ENCODE measurements at places on chromosomes 1 and 21. TPM values are rescaled to one million over a fixed set of nuclear protein-coding genes. Genes with fewer than 3 reads are reported as not detected.

GRCh38 chr1:32754317-32755097, 51.9 kb upstream of the SYNC start:
- DNase-seq: no peak

DNA sequence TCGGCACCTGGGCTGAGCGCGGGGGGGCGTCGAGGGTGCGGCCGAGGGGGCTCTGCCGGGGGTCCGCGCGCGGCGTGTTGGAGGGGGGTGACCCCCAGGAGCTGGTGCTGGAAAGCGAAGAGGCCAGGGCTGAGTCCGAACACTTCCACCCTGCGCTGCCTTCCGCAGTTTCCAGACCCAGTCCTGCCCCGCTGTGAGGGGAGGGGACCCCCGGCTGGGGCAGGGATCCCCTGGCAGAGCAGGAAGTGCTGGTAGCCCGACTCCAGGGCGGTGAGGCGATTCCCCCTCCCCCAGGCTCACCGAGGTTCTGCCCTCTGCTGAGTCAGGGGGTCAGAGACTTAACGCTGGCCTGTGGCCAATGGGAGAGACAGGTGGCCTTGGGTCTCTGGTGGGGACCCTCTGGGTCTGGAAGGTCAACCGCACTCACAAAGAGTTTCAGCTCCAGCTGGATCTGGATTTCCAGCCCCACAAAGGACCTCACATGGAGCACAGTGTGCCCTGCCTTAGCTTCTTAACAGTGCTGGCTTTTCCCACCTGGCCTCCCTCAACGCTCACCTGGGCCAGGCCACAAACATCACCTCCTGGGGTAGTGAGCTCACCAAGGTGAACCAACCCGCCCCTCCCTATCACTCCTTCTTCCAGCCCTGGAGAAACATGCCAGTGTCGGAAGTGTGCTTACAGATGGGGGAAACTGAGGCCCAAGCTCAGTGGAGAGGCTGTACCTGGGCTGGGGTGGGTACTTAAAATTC, 39.8 kb upstream of the SYNC start:
- DNase-seq: no peak

- no peak for DNase-seq
These were observed 1.7 kb downstream of the PLEKHG5 start for GRCh38 chr1:6489799-6490180.

- no peak for DNase-seq
These were observed 205.0 kb downstream of the HMCN1 start for GRCh38 chr1:185939142-185939541.

- no peak for DNase-seq
These were observed 123.8 kb upstream of the TMEM51 start for GRCh38 chr1:15029786-15030185.

GRCh38 chr1:80170811-80171485, 1164.4 kb upstream of the ADGRL4 start:
- no peak for DNase-seq

The BARHL2 gene
- not detected for total RNA-seq

- no peak for DNase-seq
These were observed 17.4 kb upstream of the LRIG2 start for GRCh38 chr1:113055570-113055969.

The RGS13 gene
- total RNA-seq: not detected

- DNase-seq: no peak
These were observed 85.4 kb downstream of the COLGALT2 start for GRCh38 chr1:183952101-183952500.

DNA sequence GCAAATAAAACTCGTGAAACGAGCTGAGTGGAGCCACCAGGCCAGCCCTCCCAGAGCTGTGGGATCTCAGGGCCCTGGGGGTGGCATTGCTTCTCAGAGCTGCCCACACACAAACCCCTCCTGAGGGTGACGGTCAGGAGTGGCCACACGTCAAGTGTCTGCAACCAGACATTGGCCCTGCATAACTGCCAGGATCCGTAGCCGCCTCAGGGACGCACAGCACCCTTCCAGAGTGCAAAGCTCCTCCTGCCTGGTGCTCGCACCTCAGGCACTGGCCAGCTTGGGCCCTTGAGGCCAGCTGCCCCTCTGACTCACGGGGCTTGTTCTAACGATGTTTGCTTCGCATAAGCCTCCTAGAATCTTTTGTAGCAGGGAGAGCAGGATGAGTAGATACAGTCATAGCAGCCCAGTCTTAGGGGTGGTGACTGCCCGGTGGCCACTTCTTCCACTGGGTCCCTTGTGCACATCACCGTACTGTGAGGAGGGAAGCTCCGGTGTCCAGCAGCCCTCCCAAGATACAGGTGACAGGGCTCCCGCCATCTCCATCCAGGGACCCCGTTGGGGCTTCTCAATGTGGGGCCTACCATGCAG, 5.0 kb downstream of the WNT3A start:
- DNase-seq: no peak

GRCh38 chr1:53766831-53767405, 28.0 kb upstream of the GLIS1 start:
- peak; percentile 36 for DNase-seq

The KIF2C gene
- 4.7 TPM for total RNA-seq

- DNase-seq: peak; percentile 14
These were observed 34.7 kb downstream of the B3GALT5 start for GRCh38 chr21:39647476-39647875.

- no peak for DNase-seq
These were observed 29.9 kb upstream of the TMEM61 start for GRCh38 chr1:54950369-54951163.

GRCh38 chr1:30403061-30403645, 320.2 kb downstream of the MATN1 start:
- DNase-seq: no peak

GRCh38 chr21:31287201-31287600, 56.9 kb downstream of the TIAM1 start:
- DNase-seq: no peak

The NGF gene
- total RNA-seq: not detected

The OR2T29 gene
- total RNA-seq: not detected

- no peak for DNase-seq
These were observed 18.8 kb upstream of the SELP start for GRCh38 chr1:169648709-169649108.

The OR2M3 gene
- not detected for total RNA-seq

The DDAH1 gene
- total RNA-seq: 55.1 TPM

- no peak for DNase-seq
These were observed 24.9 kb downstream of the SYT11 start for GRCh38 chr1:155884031-155884960.

DNA sequence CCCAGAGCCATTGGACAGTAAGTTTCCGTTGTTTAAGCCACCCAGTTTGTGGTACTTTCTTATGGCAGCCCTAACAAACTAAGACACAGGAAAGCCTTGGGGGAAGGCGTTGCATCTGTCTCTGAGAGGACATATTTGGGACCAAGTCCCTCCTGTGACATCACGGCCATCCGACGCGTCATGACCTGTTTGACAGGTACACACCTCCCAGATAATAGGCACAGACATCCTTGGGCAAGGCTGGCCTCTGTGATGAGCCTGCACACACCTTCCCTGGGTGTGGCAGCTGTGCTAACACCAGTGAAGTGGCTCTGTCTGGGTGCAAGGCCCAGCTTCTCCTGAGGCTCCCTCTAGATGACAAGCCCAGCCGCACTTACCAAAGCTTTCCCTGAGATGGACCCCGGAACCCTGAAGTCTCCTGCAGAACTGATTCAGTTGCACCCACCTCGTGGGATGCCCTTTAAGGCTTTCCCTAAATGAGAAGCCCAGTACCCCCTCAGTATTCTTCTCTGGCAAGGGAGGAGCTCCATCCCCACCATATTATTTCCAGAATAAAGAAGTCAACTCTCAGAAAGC, 136.5 kb downstream of the ZSCAN20 start:
- DNase-seq: no peak

The AJAP1 gene
- total RNA-seq: 1.5 TPM

The ESPN gene
- 0.15 TPM for total RNA-seq

The KCNJ9 gene
- total RNA-seq: not detected

GRCh38 chr1:27348861-27349783, 7.3 kb downstream of the SYTL1 start:
- DNase-seq: no peak

DNA sequence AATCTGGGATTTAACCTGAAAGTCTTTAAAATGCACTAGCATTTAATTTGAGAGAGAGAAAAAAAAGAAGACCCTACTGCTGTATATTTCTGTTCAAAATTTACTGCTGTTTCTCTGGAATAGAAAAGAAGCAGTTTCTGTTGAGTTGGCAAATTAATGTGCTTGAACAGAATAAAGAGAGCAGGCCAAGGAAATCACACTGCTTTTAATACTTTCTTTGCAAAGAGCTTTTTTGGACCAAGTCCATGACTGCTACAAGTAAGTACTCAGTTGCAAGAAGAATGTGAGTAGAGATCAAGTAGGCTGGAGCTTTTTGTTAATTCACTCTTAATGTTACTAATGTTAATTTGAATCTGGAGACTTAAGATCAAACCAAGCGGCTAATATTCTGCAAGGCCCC, 336.2 kb upstream of the SGIP1 start:
- no peak for DNase-seq

- no peak for DNase-seq
These were observed 19.7 kb downstream of the SLX9 start for GRCh38 chr21:44959376-44960091.

GRCh38 chr1:69305621-69306020, 262.1 kb upstream of the LRRC7 start:
- DNase-seq: no peak

- DNase-seq: no peak
These were observed 18.6 kb downstream of the OVAAL start for GRCh38 chr1:180577361-180577760.

The EPHA2 gene
- 197 TPM for total RNA-seq

The P3R3URF gene
- total RNA-seq: not detected

GRCh38 chr1:54289712-54290233, 89.8 kb downstream of the MRPL37 start:
- DNase-seq: no peak

The PTCH2 gene
- 0.19 TPM for total RNA-seq

- DNase-seq: peak; percentile 96
These were observed 96.9 kb downstream of the ATP6V1G3 start for GRCh38 chr1:198443365-198444233.

The S100B gene
- not detected for total RNA-seq

DNA sequence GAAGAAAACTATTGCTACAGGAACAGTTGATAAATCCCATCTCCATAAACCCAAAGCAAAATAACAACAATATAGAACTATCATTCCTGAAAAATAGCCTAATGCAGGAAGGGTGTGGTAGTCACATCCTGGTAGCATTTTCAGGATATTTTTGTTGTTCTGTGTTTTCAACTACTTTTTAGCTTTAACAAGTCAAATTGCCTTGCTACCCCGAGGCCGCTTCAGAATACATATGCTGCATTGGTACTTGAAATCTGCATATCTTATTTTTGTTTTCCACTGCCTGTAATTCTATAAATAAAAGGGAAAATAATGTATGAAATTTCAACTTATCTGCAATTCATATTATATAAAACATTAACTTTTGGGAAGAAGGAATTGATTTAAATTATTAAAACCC, 36.8 kb upstream of the SYT14 start:
- no peak for DNase-seq

DNA sequence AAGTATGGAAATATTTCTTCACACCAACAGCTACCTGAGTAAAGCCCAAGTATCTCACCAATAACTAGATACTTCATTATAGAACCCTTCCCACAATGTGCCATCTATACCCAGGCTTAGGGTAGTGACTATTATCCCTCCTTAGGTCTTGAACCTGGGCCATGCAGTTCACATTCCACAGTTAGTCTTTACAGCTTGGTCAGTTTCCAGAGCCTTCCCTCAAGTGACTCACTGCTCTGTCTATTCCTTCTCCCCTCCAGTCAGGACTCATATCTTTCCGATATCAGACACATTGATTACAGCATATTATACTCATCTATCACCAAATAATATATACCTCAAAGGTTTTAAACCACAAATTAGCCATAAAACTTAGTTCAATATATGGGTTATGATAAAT, 23.6 kb downstream of the VAMP4 start:
- DNase-seq: no peak

GRCh38 chr21:38115870-38116269, 140.9 kb upstream of the KCNJ15 start:
- no peak for DNase-seq

The B3GALT2 gene
- 0.78 TPM for total RNA-seq

The MLLT11 gene
- total RNA-seq: 27.6 TPM

GRCh38 chr21:21238629-21239400, 240.6 kb downstream of the NCAM2 start:
- no peak for DNase-seq

DNA sequence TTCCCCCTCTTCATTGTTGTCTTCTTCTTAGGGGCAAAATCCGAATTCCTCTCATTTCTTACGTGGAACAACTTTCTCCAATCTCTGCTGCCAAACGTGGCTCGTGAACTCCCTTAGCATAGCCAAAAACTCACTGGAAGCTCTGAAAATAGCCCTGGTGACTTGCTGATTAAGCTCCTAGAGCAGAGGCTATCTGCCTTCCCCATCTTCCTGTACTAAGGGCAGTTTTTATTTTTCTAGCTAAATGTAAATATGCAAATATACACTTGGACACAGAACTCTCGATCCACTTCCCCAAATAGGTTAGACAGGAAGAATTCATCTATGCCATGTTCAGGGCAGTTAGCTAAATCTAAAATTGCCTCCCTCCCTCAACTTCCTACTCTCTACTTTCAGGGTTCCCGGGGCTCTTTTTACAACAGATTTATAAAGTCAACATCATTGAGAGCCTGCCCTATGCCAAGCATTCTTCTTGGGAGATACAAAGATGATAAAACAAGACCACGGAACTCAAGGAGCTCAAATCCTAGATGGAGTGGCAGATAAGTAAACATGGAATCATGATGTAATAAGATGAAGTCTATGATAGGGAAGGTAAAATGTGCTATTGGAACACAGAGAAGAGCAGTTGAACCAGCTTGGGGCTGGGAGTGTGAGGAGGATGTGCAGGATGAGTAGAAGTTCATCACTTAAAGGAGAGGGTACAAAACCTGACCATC, 59.4 kb upstream of the FMOD start:
- DNase-seq: no peak

- no peak for DNase-seq
These were observed 104.8 kb upstream of the BARHL2 start for GRCh38 chr1:90821788-90822359.

DNA sequence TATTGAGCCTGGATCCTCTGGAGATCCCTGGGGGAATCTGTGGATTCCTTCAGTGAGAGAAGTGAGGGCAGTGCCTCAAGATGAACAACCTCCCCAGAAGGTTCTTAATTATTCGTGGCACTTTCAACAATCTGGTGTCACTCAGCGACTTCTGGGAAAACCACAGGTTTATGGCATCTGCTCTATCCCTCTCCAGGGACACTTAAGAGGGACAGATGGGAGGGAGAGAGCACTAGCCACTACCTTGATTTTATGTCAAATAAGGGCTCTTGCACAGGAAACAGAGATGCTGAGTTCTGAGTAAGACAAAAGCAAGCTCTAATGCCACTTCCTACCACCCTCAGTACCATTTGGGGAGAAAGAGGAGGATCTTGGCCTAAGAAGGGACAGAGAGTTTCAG, 21.2 kb upstream of the CHI3L1 start:
- no peak for DNase-seq

DNA sequence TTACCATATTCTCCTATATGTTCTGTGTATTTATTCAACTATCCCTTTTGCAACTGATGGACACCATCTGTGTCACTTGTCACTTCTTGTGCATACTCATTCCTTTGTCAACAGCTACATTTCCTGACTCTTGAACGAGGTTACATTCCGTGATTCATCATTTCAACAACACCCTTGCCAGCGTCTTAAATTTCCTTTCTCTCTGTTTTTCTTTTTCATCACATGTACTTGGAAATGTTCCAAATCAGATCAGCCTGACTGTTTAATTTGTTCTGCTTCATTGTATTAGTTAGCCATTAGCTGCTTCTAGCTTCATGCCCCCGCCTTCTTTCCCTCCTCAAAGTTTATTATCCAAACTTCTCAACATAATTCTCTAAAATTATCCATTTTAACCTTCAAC, 173.0 kb downstream of the ADGRL4 start:
- peak; percentile 66 for DNase-seq

Measured in glomerular endothelial cell (primary cell).